ENCODE measurements at places on chromosomes 6 and 20.
A peak's percentile ranks its signal among the peaks of the same experiment; 100 is the strongest.

GRCh38 chr20:53929974-53930650 is 140.3 kb downstream of the BCAS1 start:
- no peak for DNase-seq

DNA sequence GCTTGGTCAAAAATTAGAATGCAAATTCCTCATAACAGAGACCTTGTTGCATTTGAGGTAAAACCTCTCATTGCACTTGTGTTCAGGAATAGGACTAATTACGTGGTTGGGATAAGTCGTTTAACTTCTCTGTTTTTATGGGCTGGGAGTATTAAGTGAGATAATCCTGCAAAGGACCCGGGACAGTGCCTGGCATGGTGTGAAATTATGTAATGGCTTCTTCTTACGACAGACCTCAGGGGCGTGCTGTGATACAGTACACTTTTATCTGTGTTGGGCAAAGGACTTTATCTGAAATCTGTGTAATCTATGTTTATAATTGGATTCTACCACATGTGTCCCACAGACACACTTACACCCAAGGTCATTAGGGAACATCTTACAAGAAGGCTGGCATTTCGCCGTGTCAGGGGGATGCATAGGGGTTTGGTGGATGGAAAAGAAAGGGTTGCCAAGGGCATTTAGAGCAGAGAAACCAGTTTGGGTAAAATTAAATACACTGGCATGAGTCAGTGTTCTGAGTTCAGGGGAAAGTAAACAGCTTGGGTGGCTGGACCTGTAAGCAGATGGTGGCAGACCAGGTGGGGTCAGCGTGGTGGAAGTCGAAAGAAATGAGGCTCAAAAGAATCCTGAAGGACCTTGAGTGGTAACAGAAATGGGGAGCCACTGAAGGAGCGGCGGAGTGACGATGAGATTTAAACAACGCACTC is 17.2 kb upstream of the RTF2 start:
- DNase-seq, result no peak

GRCh38 chr20:14553774-14554534 is 216.5 kb upstream of the FLRT3 start:
- no peak for DNase-seq

DNA sequence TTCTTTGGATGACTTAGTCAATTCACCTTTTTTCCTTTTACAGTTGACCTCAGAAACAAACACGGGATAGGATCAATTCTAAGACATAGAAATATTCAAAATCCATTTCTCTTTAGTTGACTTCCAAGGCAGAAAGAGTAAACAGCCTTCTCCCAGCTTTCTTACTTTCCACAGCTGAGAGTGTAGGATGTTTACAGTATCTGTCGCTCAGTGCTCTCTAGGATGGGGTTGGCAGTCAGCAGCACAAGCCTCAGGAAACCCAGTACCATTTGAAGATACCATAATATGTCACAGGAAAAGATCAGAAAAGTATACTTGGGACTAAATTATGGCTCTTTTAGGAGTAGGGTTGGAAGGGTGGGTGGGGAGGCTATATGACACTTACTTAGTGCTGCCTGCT is 88.2 kb downstream of the OGFRL1 start:
- no peak for DNase-seq

GRCh38 chr6:21593927-21594415 is 420 bp downstream of the SOX4 start:
- DNase-seq, result no peak

DNA sequence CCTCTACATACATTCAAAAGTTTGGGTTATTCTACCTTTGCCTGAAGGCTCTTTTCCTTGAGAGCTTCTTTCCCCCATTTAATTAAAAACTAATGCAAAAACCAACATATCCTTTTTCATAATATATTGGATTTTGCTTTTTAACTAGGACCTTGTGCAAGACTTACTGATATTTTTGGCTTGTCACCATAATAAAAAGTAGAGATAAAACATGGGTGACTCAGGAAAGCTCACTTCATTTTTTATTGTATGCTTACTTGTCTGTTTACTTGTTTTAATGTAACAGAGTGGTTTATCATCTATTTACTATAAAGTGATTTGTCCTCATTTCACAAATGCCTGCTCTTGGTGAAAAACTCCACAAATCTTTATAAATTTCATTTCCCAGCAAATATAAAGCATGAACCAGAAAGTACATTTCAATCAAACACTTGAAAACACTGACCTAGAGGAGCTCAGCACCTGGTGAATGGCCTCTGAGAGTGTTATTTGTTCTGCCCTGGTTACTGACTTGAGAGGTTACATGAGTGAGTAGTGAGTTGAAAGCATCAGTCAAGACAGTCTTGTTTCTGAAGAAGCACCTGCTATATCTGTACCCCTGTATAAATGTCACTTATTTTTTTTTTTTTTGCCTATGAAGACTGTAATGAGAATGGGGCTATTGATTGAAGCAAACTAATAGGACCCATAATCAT is 20.8 kb downstream of the ADGRG6 start:
- DNase-seq, result no peak

DNA sequence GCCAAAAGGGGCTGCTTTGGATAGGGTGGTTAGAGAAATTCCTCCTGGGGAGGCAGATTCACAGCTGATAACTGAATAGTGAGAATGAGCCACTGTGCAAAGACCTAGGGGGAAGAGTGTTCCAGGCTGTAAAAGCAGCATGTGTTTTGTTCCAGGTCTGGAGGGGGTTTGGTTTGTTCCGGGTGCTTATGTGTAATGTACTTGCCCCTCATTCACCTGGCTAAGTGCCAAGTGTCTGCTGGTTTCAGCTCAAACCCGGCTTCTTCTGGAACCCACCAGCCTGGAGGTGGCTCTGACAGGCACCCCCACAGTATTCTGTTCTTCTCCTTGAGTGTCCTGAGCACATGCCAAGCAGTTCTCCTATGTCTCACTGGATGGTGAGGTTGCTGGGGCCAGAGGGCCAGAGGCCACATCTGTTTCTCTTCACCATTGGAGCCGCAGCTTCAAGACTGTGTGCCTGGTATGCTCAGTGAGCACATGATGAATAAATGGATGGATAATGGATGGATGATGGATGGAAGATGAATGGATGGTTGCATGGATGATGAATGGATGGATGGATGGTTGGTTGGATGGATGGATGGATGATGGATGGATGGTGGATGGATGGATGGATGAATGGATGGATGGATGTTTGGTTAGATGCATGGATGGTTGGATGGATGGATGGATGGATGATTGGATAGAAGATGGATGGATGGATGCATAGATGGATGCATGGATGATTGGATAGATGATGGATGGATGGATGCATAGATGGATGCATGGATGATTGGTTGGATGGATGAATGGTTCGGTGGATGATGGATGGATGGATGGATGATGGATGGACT is 227.6 kb downstream of the BMP7 start:
- DNase-seq, result no peak

DNA sequence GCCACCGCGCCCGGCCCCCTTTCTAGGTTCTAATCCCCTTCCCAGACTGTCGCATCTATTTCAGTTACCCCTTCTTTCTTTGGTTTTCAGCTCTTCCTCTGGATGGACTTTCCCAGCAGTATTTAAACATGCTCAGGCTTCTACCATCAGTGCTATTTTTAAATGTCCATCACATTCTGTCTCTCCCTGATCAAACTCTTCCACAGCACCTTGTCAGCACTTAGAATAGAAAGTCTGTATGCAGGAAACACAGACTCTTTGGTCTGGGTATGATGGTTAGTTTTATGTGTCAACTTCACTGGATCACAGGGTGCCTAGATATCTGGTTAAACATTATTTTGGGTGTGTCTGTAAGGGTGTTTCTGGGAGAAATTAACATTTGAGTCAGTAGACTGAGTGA is 297.8 kb upstream of the ECI2 start:
- DNase-seq, result no peak

GRCh38 chr6:93086351-93086750 is 333.0 kb downstream of the EPHA7 start:
- DNase-seq, result no peak

- DNase-seq, result no peak
Observed at GRCh38 chr20:20448881-20449280, 81.0 kb downstream of the INSM1 start.

GRCh38 chr6:90610751-90611542 is 24.1 kb upstream of the MAP3K7 start:
- DNase-seq, result peak; percentile 30

DNA sequence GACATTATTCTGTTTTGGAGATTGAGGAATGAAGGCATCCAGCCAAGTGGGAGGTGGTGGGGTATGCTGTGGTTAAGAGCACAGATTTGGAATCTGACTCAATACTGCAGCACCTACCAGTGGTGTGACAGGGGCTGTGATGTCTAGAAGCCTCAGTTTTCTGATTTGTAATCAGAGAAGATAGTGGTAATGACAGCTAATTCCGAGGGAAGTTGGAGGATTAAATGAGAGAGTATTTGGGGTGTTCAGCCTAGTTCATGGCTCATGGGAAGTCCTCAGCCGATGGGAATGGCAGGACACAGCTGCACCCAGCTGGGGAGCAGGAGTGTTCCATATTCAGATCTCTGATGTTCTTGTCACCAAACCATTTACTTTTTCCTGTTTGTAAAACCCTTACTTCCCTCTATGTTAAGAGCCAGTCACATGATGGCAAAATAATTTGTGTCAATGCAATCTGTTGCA is 9.3 kb downstream of the SLC9A8 start:
- no peak for DNase-seq

DNA sequence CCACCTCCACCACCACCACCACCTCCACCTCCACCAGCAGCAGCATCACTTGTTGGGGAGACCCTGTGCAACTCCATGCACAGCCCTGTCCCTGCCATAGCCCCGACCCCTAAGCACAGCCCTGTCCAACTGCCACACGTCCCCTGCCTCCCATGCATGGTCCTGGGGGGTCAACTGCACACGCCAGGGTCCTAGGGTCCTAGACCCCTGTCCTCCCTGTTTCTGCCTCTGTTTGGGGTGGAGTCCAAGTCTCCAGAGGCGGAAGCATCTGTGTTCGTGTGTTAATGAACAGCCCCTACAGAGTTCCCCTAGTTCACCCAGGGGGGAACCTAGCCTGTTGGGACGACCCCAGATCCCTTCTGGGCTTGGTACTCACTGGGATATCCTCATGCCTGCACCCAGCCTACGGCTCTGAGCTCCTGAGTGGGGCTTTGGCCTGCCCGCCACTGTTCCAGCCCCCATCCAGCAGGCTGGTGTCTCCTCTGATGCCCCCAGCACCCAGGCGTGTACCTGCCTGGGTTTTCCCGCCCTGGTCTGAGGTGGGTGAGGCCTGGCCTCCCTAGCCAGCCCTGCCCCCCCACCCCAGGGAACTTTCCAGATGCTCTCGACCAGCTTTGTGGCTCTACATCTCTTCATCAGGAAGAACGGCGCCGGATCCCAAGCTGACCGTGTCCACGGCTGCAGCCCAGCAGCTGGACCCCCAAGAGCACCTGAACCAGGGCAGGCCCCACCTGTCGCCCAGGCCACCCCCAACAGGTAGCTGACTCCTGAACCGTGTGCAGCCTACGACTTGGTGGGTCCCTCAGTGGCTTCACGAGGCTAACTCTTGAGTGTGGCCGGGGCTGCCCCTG is 2.5 kb upstream of the TNFRSF6B start:
- DNase-seq, result no peak

GRCh38 chr6:75502884-75503283 is 9.3 kb upstream of the FILIP1 start:
- DNase-seq, result no peak

DNA sequence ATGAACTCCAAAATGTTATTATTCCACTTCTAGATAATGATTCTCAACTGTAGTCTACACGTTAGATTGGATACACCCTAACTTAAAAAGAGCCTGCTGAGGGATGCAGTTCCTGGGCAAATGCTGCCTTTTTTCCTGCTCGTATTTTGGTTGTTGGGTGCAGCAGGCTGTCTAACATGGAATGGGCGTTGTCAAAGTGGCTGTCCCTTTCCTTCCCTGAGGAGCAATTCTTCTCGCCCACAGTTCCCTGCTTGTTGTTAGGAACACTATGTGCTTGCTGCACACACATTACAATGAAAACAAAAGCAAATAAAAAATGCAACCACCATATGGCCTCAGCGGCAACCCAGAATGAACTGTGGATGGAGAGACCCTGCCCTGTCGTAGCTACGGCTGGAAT is 1.7 kb upstream of the ADGRF5 start:
- no peak for DNase-seq

DNA sequence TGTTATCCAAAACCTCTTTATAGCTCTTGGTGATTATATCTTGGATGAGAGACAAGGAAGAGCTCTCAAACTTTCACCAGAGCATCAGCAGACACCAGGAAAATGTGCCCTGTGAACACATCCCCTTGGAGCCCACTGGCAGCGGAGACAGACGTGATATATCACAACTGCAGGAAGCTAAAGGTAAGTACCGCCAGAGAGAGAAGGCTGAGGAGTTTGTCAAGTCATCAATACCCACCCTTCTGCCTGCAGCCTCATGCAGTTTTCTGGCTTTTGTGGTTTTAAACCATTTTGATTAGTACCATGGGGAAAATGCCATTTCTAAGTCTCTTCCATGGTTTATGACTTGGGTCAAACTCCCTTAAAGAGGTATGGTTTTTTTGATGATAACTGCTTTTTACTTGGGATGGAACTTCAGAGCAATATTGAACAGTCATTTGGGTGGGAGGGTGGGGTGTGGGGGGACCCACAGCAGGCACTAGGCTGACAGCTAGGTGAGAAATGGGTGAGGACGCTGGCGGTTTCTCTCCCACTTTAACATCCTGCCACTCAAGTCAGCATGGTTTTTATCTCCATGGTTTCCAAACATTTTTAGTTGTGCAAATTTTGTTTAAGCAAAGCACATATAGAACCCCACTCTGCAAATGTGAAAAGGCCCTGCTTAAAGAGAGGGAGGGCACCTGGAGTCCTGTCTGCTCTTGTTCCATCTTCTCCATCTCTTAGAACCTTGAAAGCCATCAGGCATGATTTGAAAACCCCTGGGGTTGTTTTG is 108.4 kb downstream of the SCML4 start:
- DNase-seq, result no peak

DNA sequence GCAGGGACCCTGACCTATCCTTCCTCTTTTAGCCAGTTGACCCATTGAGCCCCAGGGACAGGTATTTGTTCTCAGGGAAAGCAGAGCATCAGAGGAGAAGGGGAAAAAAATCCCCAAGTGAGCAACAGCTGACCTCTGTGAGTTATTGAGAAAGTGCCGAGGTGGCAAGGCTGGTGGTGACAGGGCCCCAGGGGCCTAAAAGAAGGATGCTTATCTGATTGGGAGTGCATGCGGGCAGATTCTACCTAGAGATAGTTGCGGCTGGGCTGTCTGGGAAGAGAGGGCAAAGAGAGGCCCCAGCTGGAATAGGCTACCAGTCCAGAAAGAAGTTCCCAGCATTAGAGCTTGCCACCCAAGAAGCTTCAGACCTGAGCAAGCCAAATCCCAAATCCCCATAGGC is 26.5 kb upstream of the MAFB start:
- DNase-seq, result no peak

DNA sequence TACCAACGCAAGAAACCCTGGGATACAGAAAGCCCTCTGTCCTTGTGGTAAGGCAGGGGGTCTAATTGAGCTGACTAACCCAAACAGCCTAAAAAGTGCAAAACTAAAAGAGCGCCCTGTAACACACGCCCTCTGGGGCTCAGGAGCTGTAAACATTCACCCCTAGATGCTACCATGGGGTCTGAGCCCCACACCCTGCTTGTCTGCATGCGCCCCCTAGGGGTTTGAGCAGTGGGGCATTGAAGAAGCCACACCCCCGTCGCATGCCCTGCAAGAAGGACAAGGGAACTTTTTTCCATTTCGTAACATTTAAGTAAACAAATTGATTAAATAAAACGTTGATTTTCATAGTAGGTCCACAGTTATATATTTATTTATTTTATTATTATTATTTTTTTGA is 616.9 kb upstream of the MAN1A1 start:
- peak; percentile 1 for DNase-seq

- no peak for DNase-seq
Observed at GRCh38 chr6:48113130-48113529, 2.1 kb upstream of the PTCHD4 start.

Data from stimulated activated CD4-positive, alpha-beta T cell treated with anti-CD3 and anti-CD28 coated beads, Interleukin-4, amount 100 ng/mL, for 4 hours (primary cell).